ENCODE measurements at places on chromosomes 7 and 10.
A peak's percentile ranks its signal among the peaks of the same experiment; 100 is the strongest.

- DNase-seq: no peak
These were observed 706.0 kb upstream of the AUTS2 start for GRCh38 chr7:68892236-68892635.

- no peak for DNase-seq
These were observed 68.4 kb downstream of the IKZF1 start for GRCh38 chr7:50372923-50373322.

GRCh38 chr10:71569775-71570588, 149.6 kb downstream of the C10orf105 start:
- no peak for DNase-seq

DNA sequence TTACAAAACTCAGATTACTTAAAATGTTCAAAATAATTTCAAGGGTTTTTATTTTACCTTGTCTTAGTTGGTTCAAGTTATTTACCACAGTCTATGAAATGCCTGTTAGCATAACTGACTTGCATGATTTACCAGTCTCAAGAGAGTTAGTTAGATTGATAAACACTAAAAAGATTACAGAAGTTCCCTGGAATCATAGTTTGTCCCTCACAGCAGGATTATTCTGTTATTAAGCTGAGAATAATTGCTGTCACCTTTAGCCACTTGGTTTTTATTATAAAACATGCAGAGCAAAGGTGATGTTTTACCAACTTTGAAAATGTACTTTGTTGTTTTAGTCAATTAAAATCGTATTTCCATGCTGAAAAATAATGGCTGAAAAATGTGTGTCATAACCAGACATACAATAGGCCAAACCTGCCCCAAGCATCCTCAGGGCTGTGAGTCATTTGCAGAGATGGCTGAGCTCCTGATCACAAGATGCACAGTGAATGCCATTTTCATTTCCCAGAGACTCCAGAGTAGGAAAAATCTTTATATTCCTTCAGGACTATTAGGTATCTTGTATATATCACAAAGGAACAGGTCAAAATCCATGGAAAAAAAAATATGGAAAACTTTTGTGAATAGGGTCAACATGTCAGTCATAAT, 87.8 kb upstream of the DKK1 start:
- DNase-seq: no peak

DNA sequence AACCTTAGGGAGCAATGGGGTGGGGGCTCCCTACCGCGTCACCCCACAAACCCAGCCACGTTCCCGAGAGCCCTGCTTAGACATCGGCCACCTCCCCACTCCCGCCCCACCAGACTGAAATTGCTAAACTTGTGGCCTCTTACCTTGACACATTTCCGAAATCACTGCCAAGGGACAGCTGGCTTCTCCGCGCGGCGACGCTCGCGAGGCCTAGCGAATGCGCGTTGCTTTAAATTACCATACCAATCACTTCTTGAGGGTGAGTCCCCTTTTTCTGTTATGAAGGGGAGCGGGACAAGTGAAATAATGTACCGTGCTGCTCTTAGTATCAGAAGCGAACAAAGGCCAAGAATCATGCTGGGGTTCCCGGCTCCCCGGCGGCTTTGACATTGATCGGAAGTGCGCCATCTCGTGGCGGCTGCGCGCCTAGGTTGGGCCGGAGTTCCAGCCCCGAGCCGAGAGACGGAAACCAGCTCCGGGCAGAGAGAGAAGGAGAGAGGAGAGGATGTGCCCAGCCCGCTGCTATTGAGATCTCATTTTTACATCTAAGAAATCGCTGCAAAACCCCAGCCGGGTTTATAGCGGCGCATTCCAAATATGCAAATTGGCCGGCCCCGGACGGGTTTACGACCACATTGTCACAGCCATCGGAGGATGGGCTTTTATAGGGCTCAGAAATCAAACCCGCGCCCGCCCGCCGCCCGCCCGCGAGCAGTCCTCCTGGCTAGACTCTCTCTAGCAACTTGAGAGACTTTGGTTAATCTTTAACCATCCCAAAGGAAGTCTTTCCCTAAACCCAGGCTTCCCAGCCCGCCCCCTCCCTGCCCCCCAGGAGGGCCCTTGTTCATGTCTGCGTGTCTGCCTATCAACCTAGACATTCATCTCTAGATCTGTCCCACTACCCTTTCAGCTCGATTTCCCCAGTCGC, 5.3 kb downstream of the HOXA11 start:
- DNase-seq: peak; percentile 85

DNA sequence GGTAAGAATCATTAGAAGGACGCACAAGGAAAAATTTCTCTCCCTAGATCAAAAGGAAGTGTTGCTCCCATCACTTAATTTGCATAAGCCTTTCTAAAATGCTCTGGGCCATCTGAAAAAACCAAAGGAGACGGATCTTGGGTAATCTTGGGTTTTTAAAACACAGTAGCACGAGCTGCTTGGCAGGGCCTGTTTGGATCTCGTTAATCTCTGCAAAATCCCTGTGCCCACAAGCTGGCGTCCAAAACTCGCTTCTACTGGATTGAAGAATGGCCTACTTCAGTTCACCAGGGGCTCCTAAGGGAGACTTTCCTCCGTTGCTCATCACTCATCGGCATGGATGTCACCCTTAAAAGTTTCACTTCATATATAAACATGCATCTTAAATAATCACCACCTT, 128.6 kb downstream of the RNF216 start:
- DNase-seq: no peak

Measured in right renal cortex interstitium (tissue), 3 donors.